Nephron progenitor cell (in vitro differentiated cells): ENCODE measurements at places on chromosomes 3 and 15.

- DNase-seq, result no peak
Measured at GRCh38 chr3:173857154-173857553, 459.6 kb downstream of the NLGN1 start.

DNA sequence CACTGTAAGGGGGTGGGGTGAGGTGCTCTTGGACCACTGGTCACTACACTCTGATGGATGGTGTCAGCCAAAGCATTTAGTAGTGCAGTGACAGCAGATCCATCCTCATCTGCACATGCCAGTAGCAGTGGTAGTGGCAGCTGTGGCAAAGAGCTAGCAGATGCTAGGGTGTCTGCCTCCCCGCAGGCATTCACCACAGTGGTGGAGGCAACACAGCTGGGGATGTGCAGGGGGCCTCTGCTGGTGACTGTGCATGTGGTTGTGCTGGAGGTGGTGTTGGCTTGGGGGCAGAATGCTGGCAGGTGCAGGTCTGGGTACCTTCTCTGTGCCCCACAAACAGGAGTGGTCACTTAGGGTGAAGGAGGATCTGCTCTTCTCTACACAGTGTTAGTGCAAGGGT is 19.4 kb upstream of the DCUN1D1 start:
- no peak for DNase-seq

DNA sequence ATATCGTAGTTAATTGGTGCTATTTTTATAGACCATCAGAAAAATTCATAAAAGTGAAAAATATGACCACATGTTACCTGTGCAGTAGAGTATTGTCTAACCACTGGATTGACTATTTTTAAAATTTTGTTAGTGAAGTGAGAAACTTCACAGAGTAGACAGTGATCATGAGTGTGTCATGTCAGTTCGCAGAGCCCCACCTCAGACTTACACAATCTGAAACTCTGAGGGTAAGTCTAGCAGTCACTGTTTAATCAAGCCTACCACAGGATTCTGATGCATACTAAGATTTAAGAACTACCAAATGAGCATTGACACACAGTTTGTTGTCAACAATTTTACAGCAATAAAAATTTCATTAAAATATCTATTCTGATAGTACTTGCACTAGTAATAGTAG is 552.9 kb upstream of the SUCLG2 start:
- no peak for DNase-seq

DNA sequence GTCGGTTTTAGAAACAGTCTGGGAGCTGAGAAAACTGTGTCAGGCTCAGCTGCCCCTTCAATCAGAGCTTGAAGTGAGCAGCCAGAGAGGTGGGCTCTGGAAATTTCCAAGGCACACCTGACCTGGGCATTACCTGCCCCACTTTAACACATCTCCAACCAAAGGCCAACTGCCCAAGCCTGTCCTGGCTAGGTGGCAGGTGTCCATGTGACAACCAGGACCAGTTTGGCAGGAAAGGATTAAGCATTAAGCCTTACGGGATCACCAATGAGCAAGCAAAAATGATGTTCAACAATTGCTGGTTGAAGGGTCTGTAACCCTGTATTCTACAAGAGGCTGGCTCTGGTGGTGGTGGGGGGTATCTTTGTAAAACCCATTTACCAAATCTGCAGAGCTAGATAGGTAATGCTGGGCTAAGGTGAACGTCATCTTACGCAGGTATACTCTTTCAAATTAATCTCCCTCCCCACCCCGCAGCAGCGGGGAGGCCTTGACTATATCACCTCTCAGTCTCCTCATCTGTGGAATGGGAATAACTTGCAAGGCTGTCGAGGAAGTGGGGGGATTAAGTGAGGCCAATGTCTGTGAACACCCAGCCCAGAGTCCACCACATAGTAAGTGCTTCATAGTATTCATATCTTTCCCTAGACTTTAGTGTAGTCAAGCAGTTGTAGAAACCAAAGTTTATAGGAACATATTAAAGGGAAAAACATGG is 183.2 kb downstream of the MEGF11 start:
- DNase-seq, result no peak
